Hair follicular keratinocyte (primary cell): ENCODE measurements at places on chromosomes 3 and 15. TPM values are rescaled to one million over a fixed set of nuclear protein-coding genes. Genes with fewer than 3 reads are reported as not detected.

The RARRES1 gene
- total RNA-seq = not detected in 2 replicates

The WDR6 gene
- 43.7 and 44.7 TPM in 2 replicates for total RNA-seq

The ANKRD34C gene
- not detected in 2 replicates for total RNA-seq

The PTH1R gene
- not detected in 2 replicates for total RNA-seq

The MYL3 gene
- not detected in 2 replicates for total RNA-seq

The GRAMD1C gene
- 2.6 and 7.8 TPM in 2 replicates for total RNA-seq

The NDN gene
- 16.9 and 20.2 TPM in 2 replicates for total RNA-seq

The IGSF11 gene
- not detected in 2 replicates for total RNA-seq

The FMN1 gene
- 0.23 and 0.80 TPM in 2 replicates for total RNA-seq

The CASR gene
- not detected in 2 replicates for total RNA-seq

The TTLL13 gene
- 0.08 and 0.11 TPM in 2 replicates for total RNA-seq

The HIGD2B gene
- not detected in 2 replicates for total RNA-seq

The VEPH1 gene
- total RNA-seq = 0.08 and 0.34 TPM in 2 replicates

The LEKR1 gene
- 0.08 and 0.30 TPM in 2 replicates for total RNA-seq

The PARL gene
- 39.3 and 54.7 TPM in 2 replicates for total RNA-seq

The TMEM158 gene
- total RNA-seq = 3.0 and 4.3 TPM in 2 replicates
